Subcutaneous preadipocyte (primary cell): ENCODE measurements at places on chromosomes 2 and 18. TPM values are rescaled to one million over a fixed set of nuclear protein-coding genes. Genes with fewer than 3 reads are reported as not detected.

The PLEK gene
- total RNA-seq: not detected in 2 replicates

The POTEC gene
- not detected in 2 replicates for total RNA-seq

The CHRNA1 gene
- total RNA-seq: under 0.01 TPM in 1 of 2 replicates, not detected in the other

The HDAC4 gene
- total RNA-seq: 14.5 and 22.8 TPM in 2 replicates

The ALPI gene
- total RNA-seq: not detected in 2 replicates

The ZNF521 gene
- 38.6 and 41.1 TPM in 2 replicates for total RNA-seq

The AQP12B gene
- total RNA-seq: not detected in 2 replicates

The EMILIN2 gene
- total RNA-seq: 14.7 and 21.1 TPM in 2 replicates

The DPP4 gene
- 214 and 266 TPM in 2 replicates for total RNA-seq

The IMP4 gene
- 106 and 116 TPM in 2 replicates for total RNA-seq
